H4 (cell line): ENCODE measurements at places on chromosomes 12 and 14.

DNA sequence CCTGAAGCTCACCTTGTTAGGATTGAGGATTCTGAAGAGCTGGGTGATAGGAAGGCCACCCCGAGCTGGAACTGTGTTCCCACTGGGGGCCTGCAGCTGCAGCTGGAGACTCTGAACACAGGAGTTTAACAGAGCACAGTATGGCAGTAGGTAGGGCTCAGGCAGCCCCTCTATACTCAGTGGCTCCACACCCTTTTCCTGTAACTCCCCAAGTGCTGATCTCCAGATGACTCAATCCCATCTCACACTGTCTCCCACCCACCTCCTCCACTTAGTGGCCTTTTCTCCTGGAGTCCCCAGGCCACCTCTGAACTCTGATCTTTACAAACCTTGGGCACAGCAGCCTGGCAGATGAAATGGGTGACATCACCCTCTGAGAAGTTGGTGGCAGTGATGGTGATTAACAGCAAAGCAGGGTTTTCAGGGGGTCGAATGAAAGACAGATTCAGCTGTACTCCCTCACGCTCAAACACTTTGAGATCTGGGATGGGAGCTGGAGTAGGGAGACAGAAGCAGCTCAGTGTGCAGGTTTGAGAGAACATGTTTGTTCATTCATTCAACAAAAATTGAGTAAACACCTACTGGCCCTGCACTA lies 4.0 kb downstream of the THTPA start:
- no peak for DNase-seq

DNA sequence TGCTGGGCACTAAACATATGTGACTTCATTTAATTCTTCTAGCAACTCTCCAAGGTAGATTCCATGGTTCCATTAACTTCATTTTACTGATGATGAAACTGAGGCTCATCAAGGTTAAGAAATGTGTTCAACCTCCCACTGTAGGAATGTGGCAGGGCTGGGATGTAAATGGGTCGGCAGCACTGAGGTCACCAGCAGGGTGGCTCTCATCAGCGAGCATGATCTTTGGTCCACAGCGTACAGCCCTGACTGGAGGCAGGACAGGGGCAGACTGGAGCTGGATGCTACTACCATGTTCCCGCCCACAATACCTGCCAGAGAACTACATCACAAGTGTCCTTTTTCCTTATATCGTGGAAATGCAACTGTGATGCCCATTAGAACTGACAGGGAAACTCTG lies 4.6 kb downstream of the APPL2 start:
- DNase-seq = no peak

DNA sequence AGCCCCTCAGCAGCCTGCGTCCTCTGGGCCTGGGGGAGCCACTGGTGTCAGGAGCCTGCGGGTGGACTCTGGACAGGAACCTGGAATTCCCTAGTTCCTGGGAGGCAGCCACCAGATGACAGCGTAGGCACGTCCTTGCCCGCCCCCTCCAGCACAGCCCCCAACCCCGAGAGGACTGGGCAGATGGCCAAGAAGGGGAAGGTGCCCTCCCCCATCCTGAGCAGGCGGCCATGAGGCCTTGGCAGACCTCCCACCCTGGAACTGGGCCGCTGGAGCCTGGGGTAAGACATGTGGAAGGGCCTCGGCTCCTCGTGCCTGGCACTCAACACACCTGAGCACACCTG lies 60.4 kb upstream of the FBRSL1 start:
- DNase-seq = no peak

- DNase-seq = no peak
Observed at GRCh38 chr14:103543721-103544387, 14.9 kb downstream of the TRMT61A start.

DNA sequence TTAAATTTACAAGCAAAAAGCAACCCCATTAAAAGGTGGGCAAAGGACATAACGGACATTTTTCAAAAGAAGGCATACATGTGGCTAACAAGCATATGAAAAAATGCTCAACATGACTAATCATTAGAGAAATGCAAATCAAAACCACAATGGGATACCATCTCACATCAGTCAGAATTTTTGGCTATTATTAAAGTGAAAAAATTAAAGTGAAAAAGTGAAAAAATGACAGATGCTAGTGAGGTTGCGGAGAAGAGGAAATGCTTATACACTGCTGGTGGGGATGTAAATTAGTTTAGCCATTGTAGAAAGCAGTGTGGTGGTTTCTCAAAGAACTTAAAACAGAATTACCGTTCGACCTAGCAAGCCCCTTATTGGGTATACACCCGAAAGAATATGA lies 7.9 kb downstream of the OTOGL start:
- no peak for DNase-seq
